ENCODE measurements at places on chromosomes 3 and 15.

- DNase-seq: no peak
Measured at GRCh38 chr3:136730595-136731273, 21.4 kb downstream of the STAG1 start.

GRCh38 chr3:100710261-100710968 is 1.1 kb downstream of the TFG start:
- peak; percentile 79 for DNase-seq

GRCh38 chr15:100751585-100751984 is 128.0 kb upstream of the ALDH1A3 start:
- DNase-seq: no peak

DNA sequence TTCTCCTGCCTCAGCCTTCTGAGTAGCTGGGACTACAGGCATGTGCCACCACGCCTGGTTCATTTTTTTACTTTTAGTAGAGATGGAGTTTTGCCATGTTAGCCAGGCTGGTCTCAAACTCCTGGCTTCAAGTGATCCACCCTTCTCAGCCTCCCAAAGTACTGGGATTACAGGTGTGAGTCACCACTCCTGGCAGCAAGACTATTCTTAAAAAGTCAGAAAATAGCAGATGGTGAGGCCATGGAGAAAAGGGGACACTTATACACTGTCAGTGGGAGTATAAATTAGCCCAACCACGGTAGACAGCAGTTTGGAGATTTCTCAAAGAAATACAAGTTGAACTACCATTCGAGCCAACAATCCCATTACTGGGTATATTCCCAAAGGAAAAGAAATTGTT is 603.3 kb upstream of the TBL1XR1 start:
- no peak for DNase-seq

DNA sequence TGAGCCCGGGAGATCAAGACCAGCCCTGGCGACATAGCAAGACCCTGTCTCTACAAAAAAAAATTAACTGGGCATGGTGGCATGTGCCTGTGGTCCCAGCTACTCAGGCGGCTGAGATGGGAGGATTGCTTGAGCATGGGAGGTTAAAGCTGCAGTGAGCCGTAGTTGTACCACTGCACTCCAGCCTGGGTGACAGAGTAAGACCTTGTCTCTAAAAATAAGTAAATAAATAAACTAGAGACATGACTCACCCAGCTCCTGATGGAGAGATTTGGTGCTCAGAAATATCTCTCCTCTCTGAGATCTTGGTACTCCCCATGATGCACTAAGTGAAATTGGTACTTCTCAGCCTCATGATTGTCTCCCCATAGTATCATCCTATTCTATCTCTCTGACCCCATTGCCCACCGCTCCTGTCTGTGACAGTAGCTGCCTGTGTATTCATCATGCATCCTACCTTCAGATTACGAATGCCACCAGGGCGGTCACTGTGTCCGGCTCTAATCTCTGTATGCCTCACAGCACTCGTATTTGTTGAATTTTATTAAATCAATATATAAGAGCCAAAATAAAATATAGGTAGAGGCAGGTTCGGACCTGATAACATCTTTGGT is 50.9 kb downstream of the ABHD2 start:
- no peak for DNase-seq

DNA sequence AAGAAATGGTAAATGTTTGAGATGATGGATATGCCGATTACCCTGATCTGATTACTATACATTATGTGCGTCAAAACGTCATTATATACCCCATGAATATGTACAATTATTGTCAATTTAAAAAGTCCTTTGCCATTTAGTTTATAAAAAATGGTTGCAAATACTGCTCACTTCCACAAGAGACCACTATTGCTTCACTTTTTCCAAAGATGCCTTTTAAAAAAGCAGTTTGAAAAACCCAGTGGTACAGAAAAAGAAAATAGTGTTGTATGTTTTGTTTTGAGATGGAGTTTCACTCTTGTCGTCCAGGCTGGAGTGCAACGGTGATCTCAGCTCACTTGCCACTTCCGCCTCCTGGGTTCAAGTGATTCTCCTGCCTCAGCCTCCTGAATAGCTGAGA is 39.3 kb downstream of the EDEM1 start:
- peak; percentile 22 for DNase-seq

- DNase-seq: no peak
Measured at GRCh38 chr3:141644931-141645330, 93.2 kb upstream of the RNF7 start.

DNA sequence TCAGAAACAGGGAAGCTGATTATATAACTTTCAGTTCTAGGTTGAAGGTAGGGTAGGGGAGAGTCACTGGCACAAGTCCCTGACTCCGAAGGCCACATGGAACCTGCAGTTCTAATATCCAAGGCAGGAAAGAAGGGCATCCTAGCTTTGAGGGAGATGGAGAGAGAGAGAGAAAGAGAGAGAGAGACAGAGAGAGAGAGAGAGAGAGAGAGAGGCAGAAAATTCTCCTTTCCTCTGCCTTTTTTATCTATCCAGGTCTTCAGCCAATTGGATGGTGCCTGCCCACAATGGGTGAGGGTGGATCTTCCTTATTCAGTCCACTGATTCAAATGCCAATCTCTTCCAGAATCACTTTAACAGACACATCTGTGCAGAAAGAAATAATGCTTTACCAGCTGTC is 35.7 kb upstream of the TMEM45A start:
- DNase-seq: no peak

GRCh38 chr3:12629560-12629959 is 34.4 kb downstream of the RAF1 start:
- DNase-seq: no peak

GRCh38 chr3:157520485-157521150 is 17.4 kb upstream of the VEPH1 start:
- DNase-seq: no peak

DNA sequence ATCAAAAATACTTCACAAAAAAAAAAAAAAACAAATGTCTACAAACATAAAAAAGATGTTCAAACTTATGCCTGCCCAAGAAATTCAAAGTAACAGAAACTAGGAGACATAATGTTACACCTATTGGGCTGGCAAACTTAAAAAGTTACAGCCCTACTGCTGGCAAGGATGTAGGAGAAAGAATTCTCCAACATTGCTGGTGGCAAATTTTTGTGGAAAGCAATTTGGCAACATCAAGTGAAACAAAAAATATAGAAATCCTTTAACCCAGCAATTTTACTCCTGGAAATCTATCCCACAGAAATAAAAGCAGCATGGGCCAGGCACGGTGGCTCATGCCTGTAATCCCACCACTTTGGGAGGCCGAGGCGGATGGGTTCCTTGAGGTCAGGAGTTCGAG is 73.2 kb downstream of the STAG1 start:
- DNase-seq: no peak

DNA sequence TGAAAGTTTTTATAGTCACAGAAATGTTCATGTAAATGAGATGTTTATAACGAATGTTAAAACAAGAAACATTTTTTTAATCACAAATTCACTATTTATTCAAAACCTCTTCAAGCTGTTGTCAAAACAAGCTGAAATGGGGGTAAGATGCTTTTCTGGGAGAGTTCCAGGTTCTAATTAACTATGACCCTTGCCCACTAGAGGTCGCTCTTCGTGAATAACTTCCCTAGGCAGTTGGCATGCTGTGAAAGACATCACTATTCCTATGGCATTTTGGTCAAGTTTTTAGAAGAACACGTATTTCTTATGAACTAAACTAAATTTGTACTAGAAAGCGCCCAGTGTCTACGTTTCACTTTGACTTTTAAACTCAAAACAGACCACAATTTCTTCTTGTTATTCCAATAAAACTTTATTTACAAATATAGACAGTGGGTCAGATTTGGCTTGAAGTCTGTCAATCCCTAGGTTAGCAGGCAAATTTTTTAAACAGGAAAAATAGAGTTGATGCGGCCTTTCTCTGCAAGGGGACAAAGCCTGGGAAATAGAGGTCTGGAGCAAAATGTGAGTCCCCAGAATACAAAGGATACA is 62.8 kb upstream of the CMTM8 start:
- peak; percentile 41 for DNase-seq

DNA sequence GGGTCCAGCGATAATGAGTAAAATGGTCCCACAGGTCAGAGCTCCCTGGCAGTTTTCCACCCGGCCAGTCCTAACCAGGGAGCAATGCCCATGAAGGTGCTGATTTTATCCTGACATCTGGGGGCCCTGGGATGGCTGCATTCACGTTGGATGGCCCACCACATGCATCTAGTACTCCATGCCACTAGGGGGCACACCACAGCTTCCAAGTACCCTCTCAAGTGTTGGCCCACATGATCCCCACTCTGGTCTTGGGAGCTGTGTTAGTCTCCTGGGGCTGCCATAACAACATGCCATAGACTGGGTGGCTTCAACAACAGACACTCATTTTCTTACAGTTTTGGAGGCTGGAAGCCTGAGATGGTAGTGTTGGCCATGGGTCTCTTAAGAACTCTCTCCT is 225.5 kb downstream of the SLCO3A1 start:
- DNase-seq: no peak

DNA sequence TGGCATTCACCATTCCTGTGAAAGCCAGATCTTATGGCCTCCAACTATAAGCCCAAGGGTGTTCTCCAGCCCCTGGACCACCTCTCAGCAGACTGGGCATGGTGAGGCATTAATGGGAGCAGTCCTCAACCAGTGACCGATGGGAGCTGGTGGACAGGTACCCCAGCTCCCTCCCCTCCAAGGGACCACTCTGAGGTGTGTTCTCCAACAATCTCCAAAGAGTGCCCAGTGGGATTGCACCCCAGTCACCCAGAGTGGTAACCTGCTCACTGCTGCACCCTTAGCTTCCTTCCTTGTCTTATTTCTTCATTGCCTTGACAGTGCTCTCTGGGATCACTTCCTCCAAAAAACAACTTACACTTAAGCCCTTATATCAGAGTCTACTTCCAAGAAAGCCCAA is 8.2 kb upstream of the ITGA11 start:
- no peak for DNase-seq

DNA sequence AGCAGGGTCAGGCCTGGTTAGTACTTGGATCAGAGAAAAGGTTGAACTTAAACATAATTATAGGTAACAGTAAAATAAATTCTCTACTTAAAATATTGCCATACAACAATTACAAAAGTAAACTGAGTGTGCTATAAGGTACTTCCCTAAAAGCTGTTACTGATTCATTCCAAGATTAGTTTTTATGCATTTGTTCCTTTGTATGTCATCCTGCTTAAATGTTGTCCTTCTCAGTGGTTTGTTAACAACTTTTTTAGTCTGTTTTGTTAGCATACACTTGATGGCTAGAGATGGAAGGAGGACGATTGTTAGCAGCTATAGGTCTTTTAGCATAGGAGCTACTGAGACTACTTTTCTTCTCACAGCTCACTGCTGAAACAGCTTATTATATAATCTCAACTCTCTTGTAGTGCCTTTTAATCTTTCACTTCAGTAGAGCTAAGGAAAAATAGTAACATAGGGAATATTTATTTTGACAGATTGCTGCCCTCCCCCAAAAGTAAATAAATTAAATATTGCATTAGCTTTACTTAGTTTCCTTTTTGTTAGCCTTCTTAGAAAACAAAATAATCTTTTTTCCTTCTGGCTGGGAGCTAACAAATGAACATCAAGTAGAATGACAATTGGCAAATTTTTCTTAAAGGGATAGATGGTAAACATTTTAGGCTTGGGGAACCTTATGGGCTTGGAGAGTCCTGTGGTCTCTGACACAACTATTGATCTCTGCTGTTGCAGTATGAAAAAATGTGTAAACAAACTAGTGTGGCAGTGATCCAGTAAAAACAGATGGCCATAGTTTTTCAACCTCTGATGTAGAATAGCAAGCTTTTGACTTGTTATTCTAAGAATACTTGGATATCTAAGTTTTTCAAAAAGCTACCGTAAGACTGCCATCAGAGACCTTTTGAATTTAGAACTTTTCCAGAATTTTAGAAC is 39.5 kb downstream of the USP8 start:
- DNase-seq: peak; percentile 20

DNA sequence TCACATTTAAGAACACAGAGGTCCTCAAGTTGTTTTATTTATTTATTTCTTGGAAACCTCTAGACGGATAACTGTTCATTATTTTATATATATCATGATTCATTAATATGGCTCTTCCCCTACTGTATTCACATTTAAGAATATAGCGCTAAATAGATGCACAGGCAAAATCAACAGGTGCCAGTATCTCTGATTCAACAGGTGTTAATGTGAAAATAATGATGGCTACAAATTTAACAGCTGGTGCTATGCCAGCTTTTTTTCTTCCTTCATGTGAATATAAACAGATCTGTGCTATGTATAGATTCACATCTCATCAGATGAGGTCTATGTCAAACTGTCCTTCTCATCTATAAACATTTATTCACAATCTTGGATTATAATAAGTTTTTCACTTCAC is 218.5 kb upstream of the NR2F2 start:
- no peak for DNase-seq

DNA sequence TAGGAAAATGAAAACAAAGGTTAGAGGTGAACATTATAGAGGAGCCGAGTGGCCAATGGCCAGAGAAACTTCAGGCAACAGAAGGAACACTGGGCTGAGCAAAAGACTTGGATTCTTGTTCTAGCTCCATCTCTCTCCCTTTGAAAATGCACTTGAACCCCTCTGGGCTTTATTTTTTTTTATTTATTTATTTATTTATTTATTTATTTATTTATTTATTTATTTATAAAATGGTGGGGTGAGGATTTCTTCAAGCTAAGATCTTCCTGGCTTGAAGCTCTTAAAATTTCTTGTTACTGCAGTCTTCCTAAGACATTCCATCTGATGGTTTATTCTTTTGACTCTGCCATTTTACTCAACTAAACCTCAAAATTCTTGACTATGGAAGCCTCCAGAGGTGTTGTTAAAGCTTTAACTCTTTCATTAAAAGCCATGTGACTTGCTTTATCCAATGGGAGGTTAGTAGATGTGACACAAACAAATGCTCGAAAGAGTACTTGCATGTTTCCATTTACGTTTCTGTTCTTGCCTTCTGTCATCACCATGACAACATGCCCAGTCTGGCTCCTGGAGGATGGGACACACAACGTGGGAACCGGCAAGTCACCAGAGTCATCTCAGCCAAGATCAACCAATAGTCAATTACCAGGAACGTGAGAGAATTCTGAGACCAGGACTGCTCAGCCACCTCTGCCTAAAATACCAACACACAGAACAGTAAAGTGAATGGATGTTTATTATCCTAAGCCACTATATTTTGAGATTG is 325.2 kb upstream of the CTNNB1 start:
- DNase-seq: no peak

GRCh38 chr15:34119291-34119690 is 17.4 kb downstream of the PGBD4 start:
- no peak for DNase-seq

- no peak for DNase-seq
Measured at GRCh38 chr3:134054231-134054630, 24.5 kb upstream of the SLCO2A1 start.

DNA sequence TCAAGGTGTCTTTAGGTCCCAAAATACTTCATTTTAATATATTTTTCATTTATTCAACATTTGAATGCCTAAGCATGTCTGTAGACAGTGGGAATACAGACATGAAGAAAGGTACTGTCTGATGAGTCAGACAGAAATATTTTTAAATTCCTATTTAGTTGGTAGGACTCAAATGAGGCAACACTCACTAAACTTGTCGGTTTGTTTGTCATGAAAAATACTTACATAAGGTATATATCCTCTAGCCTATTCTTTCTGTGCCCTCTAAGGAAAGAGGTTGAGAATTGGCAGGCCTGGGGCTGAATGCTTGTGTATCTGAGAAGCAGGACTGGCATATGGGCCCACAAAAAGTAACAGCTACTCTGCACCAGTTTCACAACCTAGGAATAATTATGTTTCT is 423.6 kb upstream of the MDFIC2 start:
- DNase-seq: no peak

- no peak for DNase-seq
Measured at GRCh38 chr3:30512576-30512975, 93.8 kb upstream of the TGFBR2 start.
